ENCODE measurements at places on chromosomes 3 and 15. TPM values are rescaled to one million over a fixed set of nuclear protein-coding genes. Genes with fewer than 3 reads are reported as not detected.

- no peaks in the 10 kb centered on the region for H3K27me3 ChIP-seq
- peaks cover 22% of the 10 kb centered on the region for H3K4me1 ChIP-seq
- H3K36me3 ChIP-seq, result no peaks in the 10 kb centered on the region
Observed at GRCh38 chr3:17518189-17519059, 224.0 kb downstream of the TBC1D5 start.

DNA sequence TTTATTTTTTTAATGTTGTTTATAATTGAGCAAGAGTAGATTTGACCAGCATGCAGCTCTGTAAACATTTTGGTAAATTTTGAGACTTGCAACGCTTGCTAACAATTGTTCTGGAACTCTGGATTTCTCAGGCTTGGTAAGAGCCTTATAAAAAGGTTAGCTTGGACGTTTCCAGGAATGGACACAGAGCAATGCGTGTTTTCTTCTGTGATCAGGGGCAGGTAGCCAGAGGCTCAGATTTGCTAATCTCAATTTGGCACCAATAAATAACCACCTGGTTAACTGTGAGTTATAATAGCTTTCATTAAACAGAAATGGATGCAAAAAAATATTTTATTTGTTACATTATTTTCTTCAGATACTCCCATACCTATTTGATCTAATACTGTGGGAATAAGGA is 39.8 kb downstream of the CADM2 start:
- DNase-seq, result no peak
- no peaks in the 10 kb centered on the region for H3K36me3 ChIP-seq
- peaks cover 22% of the 10 kb centered on the region for H3K4me1 ChIP-seq
- no peak overlapping the region for H3K27ac ChIP-seq
- H3K4me3 ChIP-seq, result no peak overlapping the region

- H3K27me3 ChIP-seq, result no peaks in the 10 kb centered on the region
- no peaks in the 10 kb centered on the region for H3K4me1 ChIP-seq
- DNase-seq, result no peak
- no peak overlapping the region for H3K4me3 ChIP-seq
- no peak overlapping the region for H3K27ac ChIP-seq
Observed at GRCh38 chr15:41834096-41834495, 4.6 kb upstream of the PLA2G4B start.

GRCh38 chr3:49531218-49531617 is 23.1 kb upstream of the BSN start:
- DNase-seq, result no peak
- H3K4me3 ChIP-seq, result no peak overlapping the region
- H3K4me1 ChIP-seq, result peaks cover 12% of the 10 kb centered on the region
- no peaks in the 10 kb centered on the region for H3K27me3 ChIP-seq
- H3K36me3 ChIP-seq, result peaks cover 38% of the 10 kb centered on the region

GRCh38 chr3:45774581-45775521 is 21.5 kb downstream of the SLC6A20 start:
- no peak for DNase-seq
- H3K36me3 ChIP-seq, result no peaks in the 10 kb centered on the region
- H3K27ac ChIP-seq, result no peak overlapping the region

GRCh38 chr15:96158938-96159337 is 171.6 kb upstream of the NR2F2 start:
- no peak for DNase-seq
- H3K4me1 ChIP-seq, result peaks cover 3% of the 10 kb centered on the region
- H3K36me3 ChIP-seq, result no peaks in the 10 kb centered on the region
- H3K4me3 ChIP-seq, result no peak overlapping the region
- H3K27me3 ChIP-seq, result no peaks in the 10 kb centered on the region

GRCh38 chr3:14847613-14848541 is 29.1 kb downstream of the FGD5 start:
- H3K36me3 ChIP-seq, result no peaks in the 10 kb centered on the region
- peak overlapping the region; percentile 85 for H3K27ac ChIP-seq
- H3K4me3 ChIP-seq, result peak overlapping the region; percentile 28
- peak; percentile 71 for DNase-seq
- H3K27me3 ChIP-seq, result no peaks in the 10 kb centered on the region
- H3K4me1 ChIP-seq, result peaks cover 62% of the 10 kb centered on the region

GRCh38 chr3:36648241-36649034 is 115.9 kb downstream of the DCLK3 start:
- H3K36me3 ChIP-seq, result no peaks in the 10 kb centered on the region
- no peak overlapping the region for H3K4me3 ChIP-seq
- no peaks in the 10 kb centered on the region for H3K27me3 ChIP-seq
- H3K4me1 ChIP-seq, result no peaks in the 10 kb centered on the region

- no peak overlapping the region for H3K27ac ChIP-seq
- H3K4me1 ChIP-seq, result peaks cover 14% of the 10 kb centered on the region
- H3K27me3 ChIP-seq, result 0 out of 2 replicates have a peak, but pooled peaks cover 4% of the 10 kb centered on the region
Observed at GRCh38 chr15:36914466-36914865, 185.9 kb downstream of the MEIS2 start.

DNA sequence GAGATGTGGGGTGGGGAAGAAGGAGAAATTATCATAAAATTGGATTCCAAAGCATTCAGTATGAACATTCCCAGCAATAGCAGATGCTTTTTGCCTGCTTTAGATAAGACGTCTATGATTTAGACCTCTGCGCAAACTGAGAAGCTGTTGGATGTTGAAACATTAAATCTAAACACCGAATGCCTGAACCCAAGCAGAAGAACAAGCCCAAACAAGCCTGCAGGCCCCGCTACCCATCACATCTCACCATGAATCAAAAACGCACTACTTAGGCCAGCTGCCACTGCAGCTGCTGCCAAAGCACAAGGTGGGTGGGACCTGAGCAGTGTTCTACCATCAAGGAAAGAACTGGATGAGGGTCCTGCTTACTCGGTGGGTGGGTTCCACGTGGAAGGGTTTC is 24.4 kb upstream of the THBS1 start:
- no peak overlapping the region for H3K4me3 ChIP-seq
- H3K27ac ChIP-seq, result no peak overlapping the region
- no peaks in the 10 kb centered on the region for H3K27me3 ChIP-seq
- H3K36me3 ChIP-seq, result no peaks in the 10 kb centered on the region

DNA sequence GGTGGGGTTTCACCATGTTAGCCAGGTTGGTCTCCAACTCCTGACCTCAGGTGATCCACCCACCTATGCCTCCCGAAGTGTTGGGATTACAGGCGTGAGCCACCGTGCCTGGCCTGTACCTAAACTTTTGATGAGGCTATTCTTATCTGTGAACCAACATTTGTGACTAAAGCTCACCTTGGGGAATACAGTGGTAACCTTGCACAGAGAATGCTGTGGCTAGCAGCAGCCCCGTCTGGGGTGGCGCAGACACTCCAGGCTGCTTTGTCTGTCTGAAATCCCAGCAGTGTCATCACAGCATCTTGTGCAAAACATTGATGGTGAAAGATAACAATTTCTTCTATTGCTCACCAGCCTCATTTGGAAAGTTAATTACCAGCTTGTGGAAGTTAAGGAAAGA is 58.9 kb downstream of the CMTM8 start:
- peak overlapping the region; percentile 16 for H3K27ac ChIP-seq

DNA sequence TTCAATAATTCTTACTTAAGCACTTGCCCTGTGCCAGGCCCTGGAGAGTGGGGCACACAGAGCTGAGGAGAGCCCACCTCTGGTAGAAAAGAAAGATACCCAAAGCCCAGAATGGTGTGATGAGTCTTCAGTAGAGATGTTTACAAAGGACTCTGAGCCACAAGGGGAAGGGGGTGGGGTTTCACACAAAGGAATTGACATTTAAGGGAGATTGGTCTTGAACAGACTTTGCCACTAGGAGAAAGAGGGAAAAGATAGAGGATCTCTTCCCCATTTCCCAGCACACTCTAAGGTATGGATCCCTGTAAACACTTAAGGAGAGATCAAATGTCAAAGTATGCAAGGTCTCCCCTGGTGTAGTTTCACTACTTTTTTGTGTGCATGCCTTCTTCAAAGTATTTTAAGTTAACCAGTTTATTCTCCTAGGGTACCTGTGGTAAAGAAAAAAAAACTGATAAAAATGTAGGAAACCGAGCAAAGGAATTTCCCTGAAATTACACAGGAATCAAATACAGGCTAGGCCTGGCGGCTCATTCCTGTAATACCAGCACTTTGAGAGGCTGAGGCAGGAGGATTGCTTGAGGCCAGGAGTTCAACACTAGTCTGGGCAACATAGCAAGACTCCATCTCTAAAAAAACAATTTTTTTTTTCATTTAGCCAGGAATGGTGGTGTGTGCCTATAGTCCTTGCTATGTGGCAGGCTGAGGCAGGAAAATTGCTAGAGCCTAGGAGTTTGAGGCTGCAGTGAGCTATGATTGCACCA is 117.6 kb upstream of the SKOR1 start:
- no peaks in the 10 kb centered on the region for H3K27me3 ChIP-seq
- H3K4me1 ChIP-seq, result peaks cover 30% of the 10 kb centered on the region
- H3K27ac ChIP-seq, result peak overlapping the region; percentile 91
- no peaks in the 10 kb centered on the region for H3K36me3 ChIP-seq

DNA sequence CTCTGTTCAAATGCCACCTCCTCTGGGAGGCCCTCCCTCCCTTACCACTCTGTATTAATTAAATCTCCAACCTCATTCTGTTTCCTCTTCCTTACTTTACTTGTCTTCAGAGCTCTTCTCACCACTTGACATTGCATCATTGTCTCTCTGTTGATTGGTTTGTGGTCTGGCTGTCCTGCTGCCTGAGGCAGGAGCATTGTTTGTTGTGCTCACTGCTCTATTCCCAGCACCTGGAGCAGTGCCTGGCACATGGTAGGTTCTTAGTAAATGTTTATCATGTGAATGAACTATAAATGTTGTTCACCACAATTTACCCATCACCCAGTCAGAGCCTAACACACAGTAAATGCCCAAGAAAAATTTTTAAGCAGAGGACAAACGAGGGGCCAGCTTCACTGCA is 6.7 kb upstream of the BFSP2 start:
- no peak for DNase-seq
- peaks cover 3% of the 10 kb centered on the region for H3K36me3 ChIP-seq
- no peak overlapping the region for H3K4me3 ChIP-seq
- H3K4me1 ChIP-seq, result no peaks in the 10 kb centered on the region
- H3K27me3 ChIP-seq, result no peaks in the 10 kb centered on the region

DNA sequence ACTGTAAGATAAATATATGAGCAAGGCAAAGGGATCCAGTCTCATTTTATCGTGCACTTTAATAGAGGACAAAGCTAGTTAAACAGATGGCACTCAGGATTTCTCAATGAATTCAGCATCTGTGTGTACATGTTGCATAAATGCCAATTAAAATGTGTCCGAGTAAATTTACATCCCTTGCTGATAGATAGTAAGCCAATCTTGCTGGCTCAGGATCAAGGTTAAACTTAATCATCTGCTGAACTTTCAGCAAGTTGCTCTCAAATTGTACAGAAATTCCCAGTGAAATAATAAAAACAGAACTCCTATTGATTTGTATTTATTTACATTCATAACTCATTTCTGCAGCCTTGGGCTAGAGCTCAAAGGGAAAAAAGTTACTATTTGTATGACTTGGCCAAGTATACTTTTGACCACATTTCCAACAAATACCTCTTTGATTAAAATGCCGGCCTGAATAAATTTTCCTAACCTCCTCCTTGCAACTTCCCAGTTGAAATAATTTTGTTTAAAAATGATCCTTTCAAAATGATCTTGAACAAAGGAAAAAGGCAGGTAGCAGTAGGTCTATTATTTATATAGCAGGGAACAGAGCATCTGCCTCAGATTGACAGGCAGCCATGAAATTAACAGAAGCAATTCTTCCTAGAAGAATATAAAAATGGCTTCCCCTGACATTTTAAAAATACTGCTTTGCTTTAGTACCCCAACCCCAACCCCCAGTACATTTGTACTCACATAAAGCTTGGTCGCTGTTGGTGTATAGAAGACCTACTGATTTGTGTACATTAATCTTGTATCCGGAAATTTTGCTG is 1001.9 kb downstream of the ROBO1 start:
- no peak overlapping the region for H3K27ac ChIP-seq
- H3K4me1 ChIP-seq, result no peaks in the 10 kb centered on the region
- no peak overlapping the region for H3K4me3 ChIP-seq
- H3K36me3 ChIP-seq, result no peaks in the 10 kb centered on the region

DNA sequence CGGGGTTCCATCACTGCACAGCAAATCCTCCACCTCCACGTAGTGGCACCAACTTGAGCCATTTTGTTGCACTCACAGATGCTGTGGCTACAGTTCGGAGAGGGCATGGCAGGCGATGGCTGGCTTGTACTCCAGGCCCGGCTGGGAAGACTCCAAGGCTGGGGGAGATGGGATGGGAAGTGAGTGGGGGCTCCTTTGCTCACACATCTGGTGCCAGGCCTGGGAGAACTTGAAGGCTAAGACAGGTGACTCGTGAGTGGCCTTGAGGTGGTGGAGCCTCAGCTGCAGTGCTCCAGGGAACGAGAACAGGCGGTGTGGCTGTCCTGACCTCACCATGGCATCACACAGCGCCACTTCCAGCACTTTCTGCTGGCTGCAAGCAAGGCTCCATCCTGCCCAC is 87.9 kb downstream of the PLXNA1 start:
- no peak overlapping the region for H3K27ac ChIP-seq
- H3K4me3 ChIP-seq, result no peak overlapping the region
- no peaks in the 10 kb centered on the region for H3K27me3 ChIP-seq
- H3K36me3 ChIP-seq, result no peaks in the 10 kb centered on the region
- DNase-seq, result no peak

GRCh38 chr15:79396850-79397249 is 35.3 kb upstream of the MINAR1 start:
- no peak for DNase-seq
- H3K27ac ChIP-seq, result no peak overlapping the region
- no peaks in the 10 kb centered on the region for H3K36me3 ChIP-seq
- peaks cover 5% of the 10 kb centered on the region for H3K4me1 ChIP-seq

DNA sequence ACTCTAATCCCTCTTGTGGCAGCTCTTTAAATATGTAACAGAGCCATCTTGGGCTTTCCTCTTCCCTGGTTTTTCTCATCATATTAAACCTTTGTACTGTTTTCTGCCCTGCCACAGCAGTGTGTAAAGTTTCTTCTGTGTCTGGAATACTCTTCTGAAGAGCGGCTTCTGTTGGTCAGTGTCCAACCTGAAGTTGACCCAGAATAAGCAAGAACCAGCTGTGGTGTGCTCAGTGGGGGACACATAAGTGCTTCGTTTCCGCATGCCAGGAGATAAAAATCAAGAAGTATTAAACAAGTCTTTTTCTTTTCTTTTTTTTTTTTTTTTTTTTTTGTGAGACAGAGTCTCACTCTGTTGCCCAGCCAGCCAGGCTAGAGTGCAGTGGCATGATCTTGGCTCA is 173.2 kb upstream of the CHRM5 start:
- peak overlapping the region; percentile 34 for H3K27ac ChIP-seq
- H3K27me3 ChIP-seq, result no peaks in the 10 kb centered on the region
- no peaks in the 10 kb centered on the region for H3K36me3 ChIP-seq
- H3K4me3 ChIP-seq, result no peak overlapping the region
- H3K4me1 ChIP-seq, result no peaks in the 10 kb centered on the region

ZNF717 gene
- total RNA-seq, result 35.4 TPM

GUCA1C gene
- total RNA-seq, result not detected

CYP8B1 gene
- total RNA-seq, result 0.16 TPM

ANKUB1 gene
- total RNA-seq, result not detected

SLITRK3 gene
- total RNA-seq, result 4.4 TPM

SMCO1 gene
- not detected for total RNA-seq

PRKCD gene
- total RNA-seq, result 19.2 TPM

PTX3 gene
- total RNA-seq, result 0.59 TPM

LRRN1 gene
- 121 TPM for total RNA-seq

CSTA gene
- not detected for total RNA-seq

GPR176 gene
- total RNA-seq, result 131 TPM
